Type B pancreatic cell (in vitro differentiated cells): ENCODE measurements at places on chromosomes 4 and X. TPM values are rescaled to one million over a fixed set of nuclear protein-coding genes. Genes with fewer than 3 reads are reported as not detected.

DNA sequence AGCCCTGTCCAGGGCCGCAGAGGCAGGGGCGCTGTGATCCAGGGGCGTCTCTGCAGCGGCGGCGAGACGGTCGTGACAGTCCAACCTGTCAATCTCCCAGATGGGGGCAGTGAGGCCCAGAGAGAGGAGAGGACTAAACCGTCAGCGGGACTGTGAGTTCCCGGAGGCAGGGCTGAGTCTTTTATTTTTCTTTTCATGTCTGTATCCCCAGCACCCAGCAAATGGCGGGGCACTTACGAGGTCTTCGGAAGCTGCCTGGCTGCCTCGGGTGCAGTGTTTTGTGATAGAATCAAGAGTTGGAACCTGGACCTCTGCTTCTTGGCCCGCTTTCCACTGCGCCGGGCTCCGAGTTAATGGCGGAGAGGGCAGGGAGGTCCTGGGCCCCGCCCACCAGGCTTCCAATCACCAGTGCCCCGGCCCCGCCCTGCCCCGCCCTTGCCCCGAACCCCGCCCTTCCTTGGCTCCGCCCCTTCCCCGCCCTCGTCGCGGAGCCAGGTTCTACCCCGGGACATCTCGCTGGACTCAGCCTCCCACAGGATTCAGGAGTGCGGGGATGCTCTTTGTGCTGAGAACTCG lies 35.3 kb upstream of the GRPEL1 start:
- H3K4me3 ChIP-seq, result peak overlapping the region; percentile 89
- H3K27me3 ChIP-seq, result peaks cover 11% of the 10 kb centered on the region
- no peaks in the 10 kb centered on the region for H3K36me3 ChIP-seq
- H3K27ac ChIP-seq, result peak overlapping the region; percentile 90
- peaks cover 14% of the 10 kb centered on the region for H3K4me1 ChIP-seq
- DNase-seq, result peak; percentile 82

DNA sequence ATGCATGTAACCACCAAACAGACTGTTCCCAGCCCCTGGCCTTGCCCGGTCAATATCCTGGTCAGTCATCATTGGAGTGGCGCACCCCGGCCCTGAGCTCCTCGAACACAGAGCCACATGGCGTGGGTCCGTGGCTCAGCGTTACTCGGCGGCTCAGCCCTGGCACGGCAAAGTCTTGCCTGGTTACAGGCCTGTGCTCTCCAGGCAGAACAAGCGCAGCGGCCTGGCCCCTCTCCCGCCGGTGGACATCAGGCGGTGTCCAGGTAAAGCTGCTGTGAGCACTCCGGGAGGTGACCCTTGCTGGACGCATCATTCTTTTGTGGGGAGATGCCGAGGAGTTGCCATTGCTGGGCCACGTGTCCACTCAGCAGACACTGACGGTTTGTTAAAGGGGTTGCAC lies 6.1 kb upstream of the UVSSA start:
- H3K4me3 ChIP-seq, result no peak overlapping the region
- DNase-seq, result no peak
- no peaks in the 10 kb centered on the region for H3K27me3 ChIP-seq
- H3K36me3 ChIP-seq, result peaks cover 36% of the 10 kb centered on the region

DNA sequence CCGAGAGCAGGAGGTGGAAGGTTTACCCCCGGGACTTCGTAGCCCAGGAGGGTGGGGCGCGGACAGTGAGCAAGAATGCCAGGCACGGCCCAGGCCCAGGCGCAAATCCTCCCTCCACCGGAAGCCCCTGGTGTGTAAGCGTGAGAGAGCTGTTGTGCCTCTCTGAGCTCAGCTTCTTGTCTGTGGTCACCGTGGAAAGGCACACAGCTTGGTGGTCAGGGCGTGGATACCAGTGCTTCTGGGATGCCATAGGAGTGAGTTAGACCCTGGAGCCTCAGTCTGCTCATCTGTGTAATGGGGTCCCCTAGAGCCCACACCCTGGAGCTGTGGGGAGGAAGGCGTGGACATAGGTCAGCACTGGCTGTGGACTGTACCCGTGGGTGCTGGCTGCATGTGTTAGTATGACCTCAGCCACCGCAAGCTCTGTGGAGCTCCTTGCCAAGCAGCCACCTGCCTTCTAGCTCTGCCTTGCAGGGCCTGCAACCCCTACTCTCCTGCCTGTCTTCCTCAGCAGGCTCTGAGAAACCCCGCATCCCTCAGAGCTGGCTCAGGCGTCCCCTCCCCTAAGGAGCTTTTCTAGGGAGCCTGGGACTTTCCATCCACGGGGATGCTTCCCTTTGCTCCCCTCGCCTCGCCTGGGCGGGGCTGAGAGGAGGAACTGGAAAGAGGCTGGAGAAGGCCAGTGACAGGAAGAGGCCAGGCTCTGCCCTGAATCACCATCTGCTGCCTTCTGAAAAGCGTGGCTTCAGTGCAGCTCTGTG lies 28.0 kb upstream of the AFAP1 start:
- H3K4me1 ChIP-seq, result peaks cover 49% of the 10 kb centered on the region
- no peak for DNase-seq
- H3K27me3 ChIP-seq, result no peaks in the 10 kb centered on the region
- H3K36me3 ChIP-seq, result no peaks in the 10 kb centered on the region

Gene NPY1R
- 6.6 and 84.8 TPM in 2 replicates for total RNA-seq

GRCh38 chr4:185695743-185696142 lies 116.3 kb downstream of the SORBS2 start:
- no peaks in the 10 kb centered on the region for H3K4me1 ChIP-seq
- H3K27me3 ChIP-seq, result peaks cover 13% of the 10 kb centered on the region
- no peak for DNase-seq
- no peak overlapping the region for H3K27ac ChIP-seq

GRCh38 chr4:92678292-92678691 lies 374.5 kb downstream of the GRID2 start:
- no peaks in the 10 kb centered on the region for H3K4me1 ChIP-seq
- no peaks in the 10 kb centered on the region for H3K27me3 ChIP-seq
- H3K4me3 ChIP-seq, result no peak overlapping the region
- H3K36me3 ChIP-seq, result no peaks in the 10 kb centered on the region
- H3K27ac ChIP-seq, result no peak overlapping the region

- H3K27ac ChIP-seq, result no peak overlapping the region
- peaks cover 35% of the 10 kb centered on the region for H3K36me3 ChIP-seq
- DNase-seq, result no peak
- no peaks in the 10 kb centered on the region for H3K27me3 ChIP-seq
- H3K4me1 ChIP-seq, result peaks cover 6% of the 10 kb centered on the region
Measured at GRCh38 chr4:186657764-186658163, 65.9 kb downstream of the FAT1 start.

DNA sequence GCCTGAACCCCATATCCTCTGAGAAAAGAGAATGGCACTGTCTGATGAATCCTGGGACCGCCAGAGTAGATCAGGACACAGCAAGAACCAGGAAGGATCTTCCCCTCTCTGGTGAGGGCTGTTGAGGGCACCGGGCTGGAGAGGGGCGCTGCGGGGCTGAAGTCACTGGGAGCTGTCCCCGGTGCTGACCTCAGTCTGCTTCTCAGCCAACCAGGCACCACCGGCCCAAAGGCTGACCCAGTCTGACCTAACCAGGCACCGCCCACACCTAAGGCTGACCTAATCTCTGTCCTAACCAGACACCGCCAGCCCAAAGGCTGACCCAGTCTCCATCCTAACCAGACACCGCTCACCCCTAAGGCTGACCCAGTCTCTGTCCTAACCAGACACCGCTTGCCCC lies 82.8 kb downstream of the CPZ start:
- H3K4me3 ChIP-seq, result no peak overlapping the region
- no peak for DNase-seq
- no peak overlapping the region for H3K27ac ChIP-seq
- H3K36me3 ChIP-seq, result no peaks in the 10 kb centered on the region
- peaks cover 58% of the 10 kb centered on the region for H3K27me3 ChIP-seq
- no peaks in the 10 kb centered on the region for H3K4me1 ChIP-seq
